Spleen (tissue), 13 donors: ENCODE measurements at places on chromosomes 12 and 14. TPM values are rescaled to one million over a fixed set of nuclear protein-coding genes. Genes with fewer than 3 reads are reported as not detected.
A peak's percentile ranks its signal among the peaks of the same experiment; 100 is the strongest.

ATP5MC2 gene
- total RNA-seq = 289 TPM

PMCH gene
- not detected for total RNA-seq

CLEC9A gene
- total RNA-seq = 2.7 TPM

SPIC gene
- 79.4 TPM for total RNA-seq

DNA sequence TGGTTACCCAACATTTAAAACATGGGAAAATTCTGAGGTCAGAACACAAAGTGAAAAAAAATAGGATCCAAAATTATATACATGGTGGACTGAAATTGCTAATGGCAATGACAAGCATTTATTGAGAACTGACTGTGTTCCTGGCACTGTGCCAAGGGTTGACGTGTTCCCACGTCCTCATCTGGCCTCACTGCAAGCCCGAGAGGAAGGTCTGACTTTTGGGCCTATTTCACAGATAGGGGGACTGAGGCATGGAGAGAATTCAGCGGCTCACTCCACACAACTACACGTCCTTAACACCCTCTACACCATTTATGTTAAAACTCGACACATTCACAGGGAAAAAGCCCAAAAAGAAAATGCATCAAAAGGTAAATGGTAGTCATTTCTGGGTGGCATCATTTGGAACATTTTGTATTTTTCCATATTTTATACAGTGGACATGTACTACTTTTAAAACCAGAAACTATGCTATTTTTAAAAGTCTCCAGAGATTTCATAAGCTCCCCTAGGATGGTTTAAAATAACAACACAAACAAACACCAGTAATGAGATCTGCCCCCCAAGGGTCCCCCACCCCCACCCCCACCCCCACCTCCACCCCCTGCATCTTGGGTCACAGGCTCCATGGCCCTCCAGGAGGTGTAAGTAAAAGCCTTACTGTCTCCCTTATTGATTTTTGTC, 27.7 kb downstream of the CLMN start:
- DNase-seq = no peak

- no peak for DNase-seq
Measured at GRCh38 chr12:53232646-53233461, 845 bp upstream of the RARG start.

DNA sequence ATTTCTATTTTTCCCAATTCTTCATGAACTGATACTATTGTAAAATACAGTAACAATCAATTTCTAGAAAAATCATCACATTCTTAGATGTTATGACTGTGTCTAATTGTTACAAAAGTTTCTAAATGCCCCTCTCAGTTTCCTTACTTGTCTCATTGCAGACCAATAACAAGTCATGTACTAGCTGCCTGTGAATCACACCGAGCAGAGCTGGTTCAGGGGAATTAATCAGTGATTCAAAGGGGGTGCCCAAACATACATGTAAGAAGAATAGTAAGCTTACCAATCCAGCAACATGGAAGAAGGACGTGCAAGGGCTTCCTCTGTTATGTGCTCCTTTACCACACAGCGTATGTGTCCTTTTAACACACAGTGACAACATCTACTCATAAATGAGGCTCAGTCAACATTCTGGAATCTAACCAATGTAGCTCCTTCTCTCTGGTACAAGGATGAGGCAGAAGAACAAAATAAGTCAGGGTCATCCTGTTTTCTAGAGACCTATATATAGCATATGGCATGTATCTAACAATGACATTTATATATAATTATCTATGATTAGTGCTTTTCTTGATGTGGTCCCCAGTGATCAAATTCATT, 126.4 kb downstream of the SCN8A start:
- DNase-seq = no peak

DNA sequence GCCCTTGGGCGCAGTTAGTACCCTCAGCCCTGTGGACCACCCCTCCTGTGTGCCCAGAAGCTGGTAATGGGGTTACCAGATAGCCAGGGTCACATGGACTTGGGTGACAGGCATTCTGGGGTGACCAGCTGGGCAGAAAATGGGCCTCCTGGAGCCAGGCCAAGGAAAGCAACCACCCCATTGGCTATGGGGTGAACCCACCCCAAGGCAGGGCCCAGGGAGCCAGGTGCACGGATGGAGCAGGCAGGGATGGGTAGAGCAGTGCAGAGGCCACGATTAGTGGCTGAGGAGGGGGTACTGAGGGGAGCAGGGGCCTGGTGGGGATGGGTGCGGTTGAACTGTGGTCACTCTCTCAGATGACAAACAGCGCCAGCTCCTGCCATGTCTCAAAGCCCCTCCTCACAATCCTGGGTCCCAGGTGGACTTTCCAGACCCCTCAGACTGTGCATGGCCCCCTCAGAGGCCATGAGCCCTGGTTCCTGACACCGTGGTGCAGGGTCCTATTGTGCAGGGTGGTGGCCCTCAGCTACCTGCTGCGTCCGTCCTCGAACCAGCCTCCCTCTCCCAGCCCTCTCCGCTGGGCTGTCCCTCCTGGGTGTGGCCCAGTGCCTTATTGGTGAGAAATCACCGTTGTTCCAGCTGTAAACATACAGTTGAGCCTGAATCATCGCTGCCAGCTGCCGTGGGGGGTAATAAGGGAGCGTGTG, 23.4 kb upstream of the BEGAIN start:
- DNase-seq = no peak

DNA sequence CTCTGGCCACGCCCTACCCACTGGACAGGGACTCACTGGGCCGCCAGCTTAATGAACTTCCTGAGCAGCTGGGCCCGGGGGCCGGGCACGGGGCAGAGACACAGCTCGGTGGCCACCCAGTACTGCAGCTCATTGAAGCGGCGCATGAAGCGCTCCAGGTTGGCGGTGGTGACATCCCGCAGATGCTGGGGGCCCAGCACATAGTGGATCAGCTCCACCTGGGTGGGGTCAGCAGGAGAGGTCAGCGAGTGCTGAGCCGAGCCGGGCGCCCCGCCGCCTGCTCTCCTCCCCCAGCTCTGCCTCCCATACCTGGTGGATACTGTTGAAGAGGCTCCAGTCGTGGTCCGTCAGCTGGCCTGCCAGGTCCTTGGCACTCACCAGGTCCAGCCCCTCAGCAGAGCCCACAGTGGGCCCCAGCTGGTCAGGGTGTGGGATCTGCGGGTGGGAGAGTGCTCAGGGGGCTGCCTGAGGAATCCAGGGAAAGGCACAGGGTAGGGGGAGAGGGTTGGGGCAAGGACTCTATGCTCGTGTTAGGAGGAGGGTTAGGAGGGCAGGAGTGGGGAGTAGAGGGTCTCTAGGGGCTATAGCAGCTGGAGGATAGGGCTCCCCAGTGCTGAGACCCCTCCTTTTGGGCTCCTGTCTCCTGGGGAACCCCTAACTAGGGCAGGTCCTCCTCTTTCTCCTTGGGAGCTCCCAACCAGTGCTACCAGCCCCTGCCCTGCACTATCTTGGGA, 15.5 kb upstream of the ENDOU start:
- no peak for DNase-seq

DNA sequence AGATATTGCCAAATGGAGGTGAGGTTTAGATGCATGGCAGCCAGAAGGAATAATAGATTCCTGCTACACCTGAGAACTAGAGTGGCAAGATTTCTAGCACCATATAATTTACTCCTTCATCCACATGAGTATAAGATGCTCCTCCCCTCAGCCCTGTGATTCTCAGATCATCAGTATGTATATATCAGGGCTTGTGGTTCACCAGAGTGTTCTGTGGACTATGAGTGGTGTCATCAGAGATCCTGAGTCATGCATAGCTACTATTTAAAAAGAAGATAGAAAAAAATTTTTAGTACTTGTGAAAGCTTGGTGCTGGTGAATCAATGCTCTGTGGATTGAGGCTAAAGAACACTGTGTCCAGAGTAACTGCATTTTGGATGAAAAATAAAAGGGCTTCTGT, 285.9 kb downstream of the BMP4 start:
- no peak for DNase-seq

DNA sequence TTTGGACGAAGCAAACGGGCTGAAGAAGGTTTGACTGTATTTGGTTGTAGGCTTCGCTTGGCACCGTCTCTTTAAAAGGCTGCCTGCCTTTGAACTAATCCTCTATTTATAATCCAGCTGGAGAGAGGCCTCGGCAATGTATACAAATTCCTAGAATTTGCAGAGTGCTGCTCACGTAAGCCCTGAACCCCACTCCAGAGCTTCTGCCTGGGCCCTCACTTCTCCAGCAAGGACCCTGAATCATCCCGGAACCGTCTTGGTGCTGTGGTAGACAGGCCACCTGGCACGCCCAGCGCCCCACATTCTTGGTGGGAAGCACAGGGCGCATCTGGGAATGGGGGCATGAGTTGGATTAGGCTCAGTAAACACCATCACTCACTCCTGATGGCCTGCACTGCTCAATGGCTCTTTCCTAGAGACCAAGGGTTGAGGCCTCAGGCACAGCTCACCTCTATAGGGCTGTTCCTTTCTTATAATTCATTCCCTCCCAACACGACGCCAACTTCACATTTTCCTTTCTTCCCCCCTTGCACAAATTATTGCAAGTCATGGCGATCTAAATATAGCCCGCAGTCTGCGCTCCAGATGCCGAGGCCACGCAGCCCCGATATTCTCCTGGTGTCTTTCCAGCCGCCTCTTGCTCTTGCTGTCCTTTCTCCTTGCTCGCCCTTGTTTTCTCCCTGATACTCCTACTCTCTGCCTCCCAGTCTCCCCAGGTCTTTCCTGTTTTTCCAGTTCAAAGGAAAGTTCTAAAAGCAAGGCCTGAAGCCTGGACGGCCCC, 141.0 kb downstream of the ZFP36L1 start:
- peak; percentile 54 for DNase-seq

DNA sequence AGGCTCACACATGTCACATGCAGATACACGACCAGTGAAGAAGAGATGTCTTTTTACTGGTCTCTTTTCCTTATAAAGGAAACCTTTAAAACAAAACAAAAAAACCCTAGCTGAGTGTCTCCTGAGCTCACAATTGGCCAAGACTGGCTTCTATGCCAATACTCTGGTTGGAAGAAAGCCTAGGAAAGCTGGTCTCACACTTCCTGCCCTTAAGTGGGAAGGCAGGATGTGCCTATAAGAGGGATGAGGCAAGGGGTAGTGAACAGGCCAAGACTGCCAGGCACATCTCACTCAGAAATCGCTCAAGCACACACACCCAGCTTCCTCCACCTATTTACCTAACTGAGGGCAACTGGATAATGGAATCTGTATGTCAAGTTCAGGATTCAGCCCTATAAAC, 50.0 kb downstream of the SOCS2 start:
- no peak for DNase-seq

DNA sequence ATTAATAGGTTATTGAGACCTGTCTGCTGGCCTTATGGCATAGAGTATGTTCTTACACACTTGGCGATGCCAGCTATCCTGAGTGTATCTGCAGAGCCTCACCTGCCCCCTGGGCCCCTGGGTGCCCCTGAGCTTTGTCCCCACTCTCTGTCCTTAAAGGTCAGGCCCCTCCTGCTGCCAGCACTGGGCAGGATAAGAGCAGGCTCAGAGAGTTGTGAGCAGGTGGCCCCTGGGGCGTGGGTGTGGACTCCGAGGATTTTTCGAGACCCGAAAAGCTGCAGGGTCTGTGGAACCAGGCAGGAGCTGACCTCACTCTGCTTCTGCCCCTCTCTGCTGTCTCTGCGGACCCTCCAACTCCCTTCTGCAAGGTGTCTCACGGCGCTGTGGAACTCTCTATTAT, 8.2 kb downstream of the HIP1R start:
- no peak for DNase-seq

DNA sequence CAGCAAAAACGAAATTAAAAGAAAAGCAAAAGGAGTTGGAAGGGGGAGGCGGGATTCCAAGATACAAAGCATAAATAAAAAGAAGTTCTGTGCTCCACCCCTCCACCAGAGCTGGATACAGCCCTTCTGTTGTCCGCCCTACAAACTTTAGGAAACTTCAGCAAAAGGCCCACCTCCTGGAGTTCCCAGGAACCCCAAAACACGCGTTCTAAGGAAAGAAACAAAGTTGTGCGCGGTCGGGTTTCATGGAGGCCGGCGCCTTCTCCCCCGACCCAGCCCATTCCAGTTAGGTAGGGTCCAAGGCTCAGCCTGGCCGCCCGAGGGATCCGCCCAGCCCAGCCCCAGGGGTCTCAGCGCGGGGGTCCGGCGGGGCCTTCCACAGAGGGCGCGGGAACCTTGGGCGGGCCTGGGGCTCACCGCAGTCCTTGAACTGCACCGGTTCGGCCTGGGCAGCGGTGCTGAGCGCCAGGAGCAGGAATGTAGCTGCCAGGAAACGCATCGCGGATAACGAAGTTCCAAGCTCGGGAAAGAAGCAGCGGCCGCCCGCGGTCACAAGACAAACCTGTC, at the start of gene NPC2:
Gene NPC2, minus strand, starts transcription at position 530 of the 567 bp plus-strand sequence. Its CDS starts 31 bp downstream, at position 499.
- DNase-seq = no peak

DNA sequence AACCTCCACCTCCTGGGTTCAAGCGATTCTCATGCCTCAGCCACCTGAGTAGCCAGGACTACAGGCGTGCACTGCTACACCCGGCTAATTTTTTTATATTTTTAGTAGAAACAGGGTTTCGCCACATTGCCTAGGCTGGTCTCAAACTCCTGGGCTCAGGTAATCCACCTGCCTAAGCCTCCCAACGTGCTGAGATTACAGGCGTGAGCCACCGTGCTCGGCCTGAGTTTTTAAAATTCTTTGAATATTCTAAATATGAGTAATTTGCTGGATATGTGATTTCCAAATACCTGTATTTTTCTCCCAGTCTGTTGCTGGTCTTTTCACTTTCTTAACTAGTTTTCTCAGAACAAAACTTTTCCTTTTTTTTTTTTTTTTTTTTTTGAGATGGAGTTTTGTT, 27.4 kb downstream of the GIT2 start:
- no peak for DNase-seq

DNA sequence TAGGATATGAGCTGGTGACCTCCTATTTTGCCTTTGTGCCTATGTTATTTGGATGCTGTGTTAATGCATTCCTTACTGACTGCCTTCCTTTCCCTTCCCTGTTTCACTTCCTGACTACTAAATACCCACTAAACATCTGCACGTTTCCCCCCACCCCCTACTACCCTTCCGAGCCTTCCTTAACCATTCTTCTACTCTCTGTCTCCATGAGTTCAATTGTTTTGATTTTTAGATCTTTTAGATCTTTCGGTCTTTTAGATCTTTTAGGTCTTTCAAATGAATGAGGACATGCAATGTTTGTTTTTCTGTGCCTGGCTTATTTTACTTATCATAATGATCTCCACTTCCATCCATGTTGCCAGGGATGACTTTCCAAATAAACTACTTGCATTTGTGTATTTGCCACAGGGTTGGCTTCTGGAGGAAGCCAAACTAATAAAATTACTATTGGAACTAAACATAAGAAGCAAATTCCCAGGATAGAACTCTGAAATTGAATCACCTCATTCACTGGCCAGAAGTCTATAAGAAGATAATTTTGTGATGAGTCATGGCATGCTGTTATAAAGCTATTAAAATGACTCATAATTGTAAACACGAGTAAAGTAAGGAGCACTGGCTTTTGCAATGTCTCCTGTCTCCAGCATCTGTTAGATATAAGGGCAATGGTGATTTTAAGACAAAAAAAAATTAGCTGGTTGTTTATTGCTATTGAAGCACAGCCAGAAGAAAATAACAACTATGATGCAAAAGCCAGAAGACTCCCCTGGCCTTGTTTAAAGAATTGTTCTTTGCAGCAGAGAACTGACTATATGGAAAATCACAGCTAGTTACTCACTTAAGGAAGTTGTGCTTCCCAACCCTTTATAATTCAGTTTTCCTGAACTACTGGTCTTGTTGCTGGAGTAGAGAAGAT, 586.3 kb downstream of the LRFN5 start:
- DNase-seq = no peak
